ENCODE measurements at places on chromosomes 6 and 20.

- no peak for DNase-seq
These were observed 52.5 kb upstream of the HECA start for GRCh38 chr6:139082370-139082769.

DNA sequence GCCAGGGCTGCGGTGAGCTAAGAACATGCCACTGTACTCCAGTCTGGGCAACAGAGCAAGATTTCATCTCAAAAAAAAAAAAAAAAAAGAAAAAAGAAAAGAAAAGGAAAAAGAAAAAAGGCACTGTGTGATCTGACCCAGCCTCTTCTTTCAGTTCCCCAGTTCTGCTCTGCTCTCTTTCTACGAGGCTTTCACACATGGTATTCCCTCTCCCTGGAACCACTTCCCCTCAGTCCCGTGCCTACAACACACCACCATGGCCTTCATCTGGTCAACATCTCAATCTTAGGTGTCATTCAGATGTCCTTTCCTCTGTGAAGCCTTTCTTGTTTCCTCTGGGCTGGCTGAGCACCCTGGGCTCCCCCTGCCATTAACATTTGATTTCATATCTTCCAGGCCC is 2.3 kb upstream of the DSN1 start:
- no peak for DNase-seq

DNA sequence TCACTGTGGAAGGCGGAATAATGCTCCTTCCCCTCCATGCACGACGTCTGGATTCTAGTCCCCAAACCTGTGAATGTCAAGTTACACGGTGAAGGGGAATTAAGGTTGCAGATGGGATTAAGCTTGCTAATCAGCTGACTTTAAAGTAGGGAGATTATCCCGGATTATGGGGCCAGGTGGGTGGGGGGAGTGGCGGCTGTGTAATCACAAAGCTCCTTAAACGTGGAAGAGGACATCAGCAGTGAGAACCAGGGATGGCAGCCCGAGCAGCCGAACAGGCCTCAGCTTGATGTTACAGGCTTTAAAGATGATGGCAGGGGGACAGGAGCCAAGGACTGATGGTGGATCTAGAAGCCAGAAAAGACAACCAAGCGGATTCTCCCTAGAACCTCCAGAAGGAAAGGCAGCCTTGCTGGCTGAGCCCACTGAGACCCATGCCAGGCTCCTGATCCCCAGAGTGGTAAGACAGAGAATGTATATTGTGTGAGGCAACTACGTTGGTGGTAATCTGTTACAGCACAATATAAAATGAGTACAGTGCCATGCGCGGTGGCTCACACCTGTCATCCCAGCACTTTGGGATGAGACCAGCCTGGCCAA is 117.5 kb downstream of the SCML4 start:
- DNase-seq, result no peak

GRCh38 chr6:156952401-156952800 is 175.2 kb downstream of the ARID1B start:
- no peak for DNase-seq

DNA sequence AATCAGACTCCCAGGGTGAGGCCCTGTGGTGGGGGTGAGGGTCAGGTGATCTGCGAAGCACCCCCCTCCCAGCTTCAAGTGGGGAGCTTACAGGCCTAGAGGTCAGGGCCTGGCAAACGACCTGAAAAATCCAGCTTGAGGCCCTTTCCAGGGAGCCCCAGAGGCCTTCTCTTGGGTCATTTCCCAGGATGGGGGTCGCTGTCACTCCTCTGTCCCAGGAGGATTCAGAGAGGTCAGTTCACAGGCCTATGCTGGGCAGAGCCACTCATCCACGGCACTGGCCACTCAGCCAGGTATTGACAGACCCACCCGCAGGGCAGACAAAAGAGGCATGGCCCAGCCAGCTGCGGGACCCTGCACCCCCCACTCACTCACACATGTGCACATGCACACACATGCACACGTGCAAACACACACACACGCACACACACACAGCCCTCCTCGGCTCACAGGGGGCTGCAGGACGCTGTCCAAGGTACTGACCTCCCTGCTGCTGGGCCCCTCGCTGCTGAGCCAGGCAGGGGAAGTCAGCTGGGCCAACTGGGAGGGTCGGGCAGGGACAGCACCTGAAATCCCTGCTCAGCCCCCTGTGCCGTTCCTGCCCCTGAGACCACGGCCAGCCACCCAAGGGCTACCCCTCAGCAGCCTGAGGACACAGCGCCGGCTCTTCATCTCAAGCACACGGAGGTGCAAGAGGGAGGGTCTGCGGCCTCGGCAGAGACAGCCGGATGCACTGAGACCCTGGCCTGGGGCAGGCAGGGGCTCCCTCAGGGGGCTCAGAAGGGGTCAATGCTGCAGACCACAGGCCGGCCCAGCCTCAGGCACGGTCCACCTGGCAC is 113.8 kb downstream of the TAF4 start:
- DNase-seq, result no peak

DNA sequence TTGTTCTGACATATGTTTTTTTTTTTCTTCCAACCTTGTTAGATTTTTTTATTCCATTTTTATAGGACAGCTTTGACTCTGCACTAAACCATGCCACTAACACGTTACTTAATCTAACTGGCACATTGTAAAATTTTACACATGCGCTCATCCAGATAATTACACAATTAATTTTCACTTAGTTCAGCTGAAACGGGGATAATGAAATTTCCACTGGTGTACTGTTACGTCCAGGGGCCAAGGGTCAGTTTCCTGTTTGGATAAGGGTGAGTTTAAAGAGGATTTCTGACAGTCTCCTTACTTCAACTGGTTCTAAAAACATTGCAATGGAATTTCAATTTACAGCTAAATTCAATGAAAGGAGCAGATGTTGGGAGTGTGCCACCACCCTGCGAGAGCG is 221.8 kb upstream of the CEP162 start:
- DNase-seq, result no peak

DNA sequence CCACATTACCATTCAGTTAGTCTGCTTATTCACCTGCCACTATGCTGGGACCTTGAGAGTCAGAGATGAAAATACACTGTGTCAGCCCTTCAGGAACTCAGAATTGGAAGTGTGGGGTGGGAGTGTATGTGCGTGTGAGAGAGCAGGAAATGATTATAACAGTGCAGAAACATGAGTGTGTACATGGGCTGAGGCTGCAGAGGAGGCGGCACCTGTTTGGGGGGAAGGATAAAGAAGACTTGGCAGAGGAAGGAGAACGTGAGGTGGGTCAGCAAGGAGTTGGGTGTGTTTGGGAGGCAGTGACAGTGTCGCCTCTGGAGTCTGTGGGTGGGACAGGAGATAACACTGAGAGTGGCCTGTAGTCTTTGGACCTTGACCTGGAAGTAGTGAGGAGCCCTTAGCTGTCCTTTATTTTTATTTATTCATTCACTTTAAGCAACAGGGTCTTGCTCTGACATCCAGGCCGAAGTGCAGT is 3.1 kb downstream of the CHMP4B start:
- DNase-seq, result no peak

- DNase-seq, result no peak
These were observed 2.6 kb upstream of the BPIFB4 start for GRCh38 chr20:33076662-33077372.

- peak; percentile 50 for DNase-seq
These were observed 56.9 kb upstream of the CD2AP start for GRCh38 chr6:47420394-47421371.

- peak; percentile 70 for DNase-seq
These were observed 211.1 kb downstream of the ANKRD60 start for GRCh38 chr20:58017231-58017969.

DNA sequence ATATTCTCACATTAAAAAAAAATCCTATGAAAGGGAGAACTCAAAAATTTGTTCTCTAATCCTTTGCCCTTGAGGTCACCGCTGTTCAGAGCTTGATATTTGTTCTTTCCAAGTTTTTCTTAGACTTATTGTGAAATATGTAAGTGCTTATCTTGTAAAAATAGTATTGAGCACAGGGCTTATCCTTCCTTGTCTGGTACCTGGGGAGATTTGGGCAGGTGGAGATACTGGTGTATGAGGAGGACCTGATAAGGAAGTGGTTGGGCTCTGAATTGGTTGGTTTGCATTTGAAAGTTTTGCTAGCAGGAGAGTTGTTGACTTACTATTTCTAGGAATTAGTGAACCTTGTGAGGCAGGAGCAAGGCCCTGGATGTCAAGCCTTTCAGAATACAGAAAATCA is 28.9 kb upstream of the ANKEF1 start:
- DNase-seq, result no peak

DNA sequence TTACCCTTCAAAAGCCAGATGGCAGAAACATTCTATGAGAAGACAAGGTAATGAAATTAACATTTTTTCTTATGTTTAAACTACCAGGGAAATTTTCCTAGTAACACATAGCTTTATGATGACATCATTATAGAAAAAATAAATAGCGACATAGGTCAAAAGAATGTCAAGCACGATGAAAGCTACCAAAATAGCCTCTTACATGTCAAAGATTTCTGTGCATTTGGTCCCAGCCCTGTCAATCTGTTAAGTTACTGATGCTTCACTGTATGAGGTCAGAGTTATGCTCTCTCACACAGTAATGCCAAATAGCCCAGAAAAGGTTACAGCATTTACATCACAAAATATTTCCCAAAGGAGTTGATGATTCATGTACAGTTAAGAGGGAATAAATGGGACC is 199.8 kb upstream of the DEFB112 start:
- DNase-seq, result peak; percentile 49
